ENCODE measurements at places on chromosomes 5 and 9.

DNA sequence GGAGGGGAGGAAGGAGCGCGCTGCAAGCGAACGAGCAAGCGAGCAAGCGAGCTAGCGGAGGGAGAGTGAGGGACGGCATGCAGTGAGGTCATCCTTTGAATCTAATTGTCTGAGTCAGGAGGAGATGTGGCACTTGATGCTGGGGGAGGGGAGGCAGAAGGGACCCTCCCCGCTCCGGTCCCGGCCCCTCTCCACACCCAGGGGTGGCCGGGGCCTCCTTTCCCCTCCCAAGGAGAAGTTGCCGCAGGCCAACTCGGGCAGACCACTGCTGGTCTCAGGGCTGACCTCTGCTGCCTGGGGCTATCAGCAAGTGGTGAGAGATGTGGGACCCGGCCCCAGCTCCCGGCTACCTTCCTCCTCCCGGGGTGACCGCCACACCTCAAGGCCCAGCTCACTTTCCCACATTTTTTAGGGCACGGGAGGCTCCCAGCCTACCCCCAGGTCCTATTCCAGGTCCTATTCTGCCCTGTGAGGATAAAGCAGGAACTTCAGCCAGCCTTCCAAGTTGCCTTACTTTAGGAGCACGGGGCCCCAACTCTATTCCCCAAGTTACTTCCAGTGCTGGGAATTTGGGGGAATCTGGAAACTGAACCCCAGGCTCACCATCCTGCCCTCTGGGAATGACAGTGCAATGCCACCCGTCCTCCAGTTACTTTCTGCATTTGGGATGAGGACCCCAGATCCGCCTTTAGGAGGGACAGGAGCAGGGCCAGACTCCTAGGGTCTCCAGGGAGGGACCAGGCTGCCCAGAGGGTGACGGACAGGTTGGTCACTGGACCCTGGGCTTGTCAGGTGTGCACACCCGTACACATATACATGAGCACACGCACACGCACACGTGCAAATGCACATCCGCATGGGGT, 11.1 kb downstream of the CNTFR start:
- no peak for DNase-seq

GRCh38 chr9:95181835-95182234, 135.7 kb downstream of the FANCC start:
- no peak for DNase-seq

- no peak for DNase-seq
These were observed 593.8 kb downstream of the CDK5RAP2 start for GRCh38 chr9:119986205-119986604.

DNA sequence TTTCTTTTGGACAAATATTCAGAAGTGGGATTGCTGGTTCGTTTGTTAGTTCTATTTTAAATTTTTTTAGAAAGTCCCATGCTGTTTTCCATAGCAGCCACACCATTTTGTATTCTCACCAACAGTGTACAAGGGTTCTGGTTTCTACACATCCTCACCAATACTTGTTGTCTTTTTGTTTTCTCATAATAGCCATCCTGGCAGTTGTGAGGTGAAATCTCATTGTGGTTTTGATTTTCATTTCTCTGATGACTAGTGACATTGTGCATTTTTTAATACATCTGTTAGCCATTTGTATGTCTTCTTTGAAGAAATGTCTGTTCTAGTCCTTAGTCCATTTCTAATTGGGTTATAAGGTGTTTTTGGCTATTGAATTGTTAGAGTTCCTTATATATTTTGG, 214.3 kb downstream of the ARRDC3 start:
- no peak for DNase-seq

DNA sequence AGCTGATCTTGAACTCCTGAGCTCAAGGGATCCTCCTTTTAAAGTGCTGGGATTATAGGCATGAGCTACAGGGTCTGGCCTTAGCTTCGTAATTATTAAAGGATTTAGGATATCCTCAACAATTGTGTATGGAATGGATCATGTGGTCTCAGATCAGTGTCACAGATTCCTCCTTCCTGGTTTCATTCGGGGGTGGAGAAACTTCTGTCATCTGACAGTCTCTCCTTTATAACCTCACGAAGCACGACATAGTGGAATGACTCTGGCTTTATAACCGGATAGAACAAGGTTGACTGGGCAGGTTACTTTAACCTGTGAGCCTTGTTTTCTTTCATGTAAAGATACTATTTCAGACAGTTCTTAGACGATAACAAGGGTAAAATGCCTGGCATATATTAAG, 4.4 kb upstream of the GNG10 start:
- DNase-seq, result no peak

- DNase-seq, result peak; percentile 75
These were observed 113.1 kb upstream of the ACOT12 start for GRCh38 chr5:81506900-81507588.

DNA sequence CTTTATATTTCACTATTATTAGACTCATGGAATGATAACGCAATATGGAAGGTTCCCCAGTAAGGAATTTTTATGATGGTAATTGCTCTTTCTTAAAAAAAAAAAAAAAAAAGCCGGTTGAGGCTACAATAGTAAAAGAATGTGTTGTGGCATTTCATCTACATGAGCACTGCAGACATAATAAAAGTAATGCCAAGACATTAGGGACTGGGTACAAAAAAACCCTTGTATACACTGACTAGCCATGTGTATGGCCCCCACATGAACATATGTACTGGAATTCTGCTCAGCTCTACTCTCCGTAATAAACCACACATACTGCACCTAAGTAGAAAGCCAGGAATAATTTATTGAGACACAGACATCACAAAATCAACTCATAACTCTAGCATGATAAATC, 218.4 kb downstream of the ADAMTS6 start:
- DNase-seq, result no peak

GRCh38 chr9:113578882-113579282, 115.4 kb downstream of the RGS3 start:
- DNase-seq, result peak; percentile 87

DNA sequence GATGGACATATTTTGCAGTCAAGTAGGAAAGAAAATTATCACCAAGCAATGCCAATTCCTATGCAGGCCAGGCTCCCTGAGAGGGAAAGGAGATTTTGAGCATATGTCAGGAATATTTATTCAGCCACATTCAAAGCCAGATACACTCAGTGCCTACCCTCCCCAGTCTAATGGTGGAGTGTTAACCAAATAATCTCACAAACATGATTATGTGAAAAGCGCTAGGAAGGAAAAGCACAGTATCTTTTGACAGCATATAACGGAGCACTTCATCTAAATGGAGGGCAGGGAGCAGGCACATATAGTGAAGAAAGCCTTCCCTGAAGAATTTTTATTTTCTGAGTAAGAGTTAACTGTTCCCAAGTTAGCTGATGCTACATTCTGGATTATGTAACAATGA, 80.3 kb upstream of the SLC30A5 start:
- DNase-seq, result no peak

GRCh38 chr5:45454114-45454513, 242.1 kb downstream of the HCN1 start:
- DNase-seq, result no peak

DNA sequence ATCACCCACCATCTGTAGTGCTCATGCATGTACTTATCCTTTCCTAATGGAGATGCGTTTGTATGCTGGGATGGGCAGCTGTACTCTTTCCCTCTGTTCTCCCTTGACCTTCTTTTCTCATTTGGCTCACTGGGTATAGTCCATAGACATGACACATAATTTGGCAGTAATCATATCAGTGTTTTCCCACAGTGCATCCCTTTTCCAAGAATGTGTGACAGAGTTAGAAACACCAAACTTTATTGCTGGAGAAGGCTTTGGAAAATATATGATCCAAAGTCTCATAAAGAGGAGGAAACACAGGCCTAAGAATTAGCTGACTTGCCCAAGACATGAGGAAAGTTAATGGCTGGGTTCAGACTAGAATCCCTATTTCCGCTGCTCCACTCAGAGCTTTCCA, 1233.4 kb upstream of the DMAC1 start:
- no peak for DNase-seq

GRCh38 chr9:98161851-98162250, 30.6 kb downstream of the CORO2A start:
- DNase-seq, result no peak

GRCh38 chr5:131282235-131282634, 18.4 kb downstream of the CDC42SE2 start:
- no peak for DNase-seq
